ENCODE measurements at places on chromosomes 1 and 21.

DNA sequence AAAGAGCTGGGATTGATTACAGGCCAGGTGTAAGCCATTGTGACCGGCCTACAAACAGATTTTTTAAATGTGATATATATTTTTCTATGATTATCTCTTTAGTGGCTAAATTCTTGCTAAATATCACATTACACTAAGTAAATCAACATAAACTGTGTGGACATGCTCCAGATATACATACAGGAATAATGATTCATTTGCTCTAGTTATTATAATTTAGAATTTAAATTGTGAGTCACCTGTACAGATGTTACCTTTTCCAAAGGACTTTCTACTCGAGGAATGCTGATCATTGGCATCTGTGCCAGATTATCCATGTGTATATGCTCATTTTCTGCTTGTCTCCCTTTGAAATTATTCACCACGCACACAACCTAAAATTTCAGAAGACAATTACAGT, 90.1 kb downstream of the PLPPR5 start:
- DNase-seq, result no peak

- no peak for DNase-seq
These were observed 1.4 kb upstream of the EPHB2 start for GRCh38 chr1:22709227-22709626.

GRCh38 chr1:248627971-248628844, 6.7 kb downstream of the OR2T11 start:
- no peak for DNase-seq

- DNase-seq, result no peak
These were observed 42.2 kb upstream of the DPT start for GRCh38 chr1:168771104-168771630.

DNA sequence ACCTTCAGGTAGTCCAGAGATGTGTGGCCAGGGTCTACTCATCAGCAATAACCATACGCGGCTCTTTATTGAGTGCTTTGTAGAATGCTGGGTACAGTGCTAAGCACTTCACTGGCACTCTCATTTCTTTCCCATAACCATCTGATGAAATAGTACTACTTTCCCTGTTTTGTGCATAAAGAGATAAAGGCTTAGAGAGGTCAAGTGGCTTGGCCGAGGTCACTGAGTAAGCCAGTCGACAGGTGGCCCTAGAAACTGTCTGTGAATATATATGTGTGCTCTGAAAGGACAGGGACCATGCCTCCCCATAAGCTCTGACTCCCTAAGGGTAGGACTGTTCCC, 52.8 kb downstream of the NENF start:
- no peak for DNase-seq
